Activated naive CD8-positive, alpha-beta T cell treated with anti-CD3 and anti-CD28 coated beads, Interleukin-2, amount 50 U/mL, for 24 hours (primary cell): ENCODE measurements at places on chromosomes 7 and 10.

- no peak for DNase-seq
Observed at GRCh38 chr7:148790131-148790726, 91.5 kb downstream of the CUL1 start.

- DNase-seq, result no peak
Observed at GRCh38 chr7:159108491-159108890, 36.2 kb downstream of the VIPR2 start.

DNA sequence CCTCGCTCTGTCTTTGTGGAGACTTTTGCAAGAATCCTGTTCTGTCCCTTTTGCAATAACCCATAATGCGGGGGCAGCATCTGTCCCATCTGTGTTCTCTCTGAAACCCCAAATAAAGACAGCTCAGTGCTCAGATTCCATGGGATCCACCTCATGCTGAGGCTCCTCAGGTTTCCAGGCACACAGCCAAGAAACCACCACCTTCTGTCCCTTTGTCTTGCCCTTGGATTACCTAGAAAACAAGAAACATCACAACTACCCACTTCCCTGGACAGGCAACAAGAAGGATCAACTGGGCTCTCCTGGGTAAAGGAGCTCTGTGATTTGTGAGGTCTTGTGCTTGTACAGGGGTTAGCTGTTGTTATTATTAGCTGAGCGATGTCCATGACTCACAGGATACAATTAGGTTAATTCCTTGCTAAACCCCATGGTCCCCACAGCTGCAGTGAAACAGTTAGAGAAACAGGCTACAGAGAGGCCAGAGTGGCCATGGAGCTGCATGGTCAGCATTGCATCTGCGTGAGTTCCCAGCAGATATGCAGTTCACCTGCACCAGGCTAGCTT, 50.2 kb downstream of the CXCL12 start:
- no peak for DNase-seq

DNA sequence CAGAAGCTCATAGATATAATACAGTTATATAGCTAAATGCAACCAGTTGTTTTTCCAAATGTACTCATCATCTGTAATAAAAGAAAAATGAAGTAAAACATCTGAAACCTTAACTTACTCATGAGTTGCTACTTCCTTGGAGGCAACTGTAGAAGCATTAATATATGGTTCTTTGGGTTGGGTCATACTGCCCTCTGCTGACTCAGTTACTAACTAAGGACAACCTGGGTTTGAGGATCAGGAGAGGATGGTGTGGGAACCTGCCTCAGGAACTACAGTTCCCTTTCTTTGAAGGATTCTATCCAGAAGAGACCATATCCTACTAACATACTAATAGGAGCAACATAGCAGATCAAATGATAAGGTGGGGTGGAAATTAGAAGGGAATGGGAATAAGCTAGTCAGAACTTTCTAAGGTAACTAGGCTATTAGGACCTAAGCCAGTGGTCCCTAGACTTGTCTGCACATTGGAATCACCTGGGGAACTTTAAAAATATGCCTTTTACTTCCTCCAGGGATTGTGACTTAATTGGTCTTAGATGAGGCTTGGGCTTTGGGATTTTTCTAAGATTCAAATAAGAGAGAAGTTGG, 20.7 kb downstream of the COX15 start:
- peak; percentile 14 for DNase-seq

DNA sequence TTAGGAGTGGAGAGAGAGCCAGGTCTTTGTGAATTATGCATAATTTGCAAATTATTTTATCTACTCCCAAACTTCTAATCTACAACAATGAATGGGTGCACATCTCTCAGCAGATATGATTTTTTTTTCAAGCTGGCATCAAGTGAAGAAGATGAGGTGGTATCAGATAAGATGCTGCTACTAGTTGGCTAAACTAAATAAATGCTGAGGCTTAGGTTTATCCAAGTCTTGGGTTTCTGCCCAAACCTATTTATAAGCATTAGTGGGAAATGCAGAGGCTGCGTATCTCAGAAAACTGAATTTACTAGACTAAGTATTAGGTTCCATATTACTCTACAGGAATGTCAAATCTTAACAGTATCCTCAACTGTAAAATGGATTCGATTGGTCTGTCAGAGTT, 703.0 kb upstream of the CELF2 start:
- DNase-seq, result no peak

DNA sequence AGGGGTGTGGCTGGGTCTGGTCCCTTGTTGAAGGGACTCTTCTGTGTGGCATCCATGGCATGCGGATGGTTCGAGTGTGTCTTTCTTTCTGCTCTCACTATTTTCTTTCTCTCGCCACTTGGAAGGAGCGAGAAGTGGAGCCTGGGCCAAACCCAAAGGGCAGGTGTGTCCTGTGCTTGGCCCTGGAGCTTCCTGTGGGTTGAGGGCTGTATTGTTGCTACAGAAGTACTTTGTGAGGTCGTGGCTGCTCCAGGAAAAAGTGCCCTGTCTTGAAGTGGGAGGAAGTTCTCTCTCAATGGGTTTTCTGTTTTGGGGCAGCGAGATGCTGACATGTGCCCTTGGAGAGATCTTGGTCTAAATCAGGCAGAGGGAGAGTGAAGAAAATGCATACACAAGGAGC, 72.0 kb downstream of the DOCK1 start:
- DNase-seq, result no peak

GRCh38 chr10:79007421-79008319, 61.1 kb upstream of the ZMIZ1 start:
- no peak for DNase-seq

- DNase-seq, result no peak
Observed at GRCh38 chr10:61869041-61869675, 32.3 kb upstream of the ARID5B start.

DNA sequence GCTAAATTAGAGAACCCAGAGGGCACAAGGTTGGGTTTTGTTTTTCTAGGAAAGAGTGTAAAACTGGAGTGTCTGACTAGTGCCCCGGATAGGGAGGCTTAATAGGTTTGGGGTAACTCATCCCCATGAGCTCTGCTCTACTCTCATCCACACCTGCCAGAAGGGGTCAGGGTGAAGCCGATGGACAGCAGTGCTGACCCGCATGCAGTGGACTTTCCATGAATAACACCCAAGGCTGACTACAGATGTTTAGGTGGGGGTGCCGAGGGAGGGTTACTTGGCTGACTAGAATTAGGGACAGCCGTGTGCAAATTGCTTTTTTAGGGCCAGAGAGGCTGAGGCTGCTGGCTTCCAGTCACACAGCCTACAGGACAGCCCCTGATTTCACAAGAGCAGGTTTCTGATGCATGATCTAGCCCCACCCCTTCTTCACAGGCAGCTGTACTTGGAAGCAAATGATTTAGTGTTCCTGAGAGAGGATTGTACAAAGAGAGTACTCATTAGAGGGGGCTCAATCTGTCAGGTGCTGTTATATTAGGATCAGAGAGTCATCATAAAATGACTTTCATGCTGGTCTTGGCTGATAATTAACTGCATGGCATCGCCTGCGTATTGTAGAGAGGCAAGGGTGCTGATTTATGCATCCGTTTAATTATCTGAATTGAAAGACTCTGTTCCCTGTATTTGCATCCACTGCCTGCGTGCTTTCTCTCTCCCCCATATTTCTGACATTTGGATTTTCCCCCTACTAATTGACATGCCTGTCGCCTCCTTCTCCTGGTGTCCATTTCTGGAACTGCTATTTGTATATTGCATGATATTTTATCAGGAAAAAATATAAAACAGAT, 9.5 kb downstream of the INHBA start:
- DNase-seq, result no peak

DNA sequence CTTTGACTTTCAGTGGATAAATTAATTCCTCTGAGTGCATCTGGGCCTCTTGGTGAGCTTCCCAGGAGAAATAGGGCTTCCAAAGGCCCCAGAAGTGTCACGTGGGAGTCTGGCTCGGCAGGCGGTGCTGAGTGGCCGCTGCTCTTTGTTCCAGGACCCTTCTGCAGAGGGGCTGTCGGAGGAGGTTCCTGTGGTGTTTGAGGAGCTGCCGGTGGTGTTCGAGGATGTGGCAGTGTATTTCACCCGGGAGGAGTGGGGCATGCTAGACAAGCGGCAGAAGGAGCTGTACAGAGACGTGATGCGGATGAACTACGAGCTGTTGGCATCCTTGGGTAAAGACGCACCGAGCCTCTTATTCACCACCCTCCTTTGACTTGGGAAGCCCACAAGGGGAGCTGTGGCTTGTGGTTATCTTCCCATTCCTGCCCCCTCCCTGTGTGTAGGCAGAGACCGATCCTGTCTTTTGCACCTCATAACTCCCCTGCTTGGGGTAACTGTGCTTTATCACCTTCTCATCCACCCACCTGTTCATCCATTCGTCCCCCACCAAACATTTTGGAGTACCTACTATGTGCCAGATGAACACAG, 11.9 kb downstream of the ZNF862 start:
- no peak for DNase-seq

- no peak for DNase-seq
Observed at GRCh38 chr10:91665842-91666241, 33.0 kb upstream of the PPP1R3C start.

DNA sequence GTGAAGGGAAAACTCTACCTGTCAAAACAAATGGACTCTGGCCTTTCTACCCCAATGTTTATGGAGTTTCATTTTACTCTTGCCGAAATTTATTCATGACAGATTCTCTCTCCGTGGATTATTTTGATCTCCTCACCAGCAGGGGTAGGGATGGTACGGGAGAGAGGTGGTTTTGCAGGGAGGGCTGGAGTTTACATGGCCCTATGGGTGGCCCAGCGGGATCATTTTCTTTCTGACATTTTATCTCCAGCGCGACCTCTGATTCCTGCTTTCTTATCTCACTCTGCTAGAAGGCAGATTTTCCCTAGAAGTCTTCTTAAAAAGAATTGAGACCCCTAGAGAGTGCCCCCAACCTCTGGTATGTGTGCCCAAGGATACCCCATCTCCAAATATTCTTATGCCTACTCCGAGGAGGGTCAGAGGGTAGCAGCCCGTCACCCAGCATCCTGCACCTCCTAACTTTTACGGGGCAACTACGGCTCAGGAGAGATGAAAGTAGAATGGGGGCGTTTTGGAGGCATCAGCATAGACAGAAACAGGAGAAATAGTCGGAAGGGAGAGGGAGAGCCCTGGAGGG, 10.1 kb upstream of the GATA3 start:
- no peak for DNase-seq

GRCh38 chr10:69768386-69768785, 33.3 kb upstream of the COL13A1 start:
- DNase-seq, result no peak
